ENCODE measurements at places on chromosomes 12 and 14. TPM values are rescaled to one million over a fixed set of nuclear protein-coding genes. Genes with fewer than 3 reads are reported as not detected.

DNA sequence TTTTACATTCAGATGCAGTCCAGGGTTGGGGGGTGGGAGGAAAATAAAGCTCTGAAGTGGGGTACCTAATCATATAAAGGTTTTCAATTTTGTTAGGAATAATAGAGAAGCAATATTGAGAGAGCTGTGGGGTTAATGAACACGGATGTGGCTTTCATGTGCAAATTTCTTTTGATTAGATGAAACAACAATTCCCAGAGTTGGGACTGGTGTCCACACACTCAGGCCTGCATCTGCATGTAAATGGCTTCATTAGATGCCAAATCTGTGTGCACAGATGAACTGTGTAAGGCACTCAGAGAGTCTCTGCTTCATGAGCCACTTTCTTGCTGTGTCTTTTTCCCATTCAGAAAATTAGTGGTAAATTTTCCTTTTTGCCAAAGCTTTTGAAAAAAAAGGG lies 377.1 kb upstream of the NOVA1 start:
- DNase-seq = no peak

DNA sequence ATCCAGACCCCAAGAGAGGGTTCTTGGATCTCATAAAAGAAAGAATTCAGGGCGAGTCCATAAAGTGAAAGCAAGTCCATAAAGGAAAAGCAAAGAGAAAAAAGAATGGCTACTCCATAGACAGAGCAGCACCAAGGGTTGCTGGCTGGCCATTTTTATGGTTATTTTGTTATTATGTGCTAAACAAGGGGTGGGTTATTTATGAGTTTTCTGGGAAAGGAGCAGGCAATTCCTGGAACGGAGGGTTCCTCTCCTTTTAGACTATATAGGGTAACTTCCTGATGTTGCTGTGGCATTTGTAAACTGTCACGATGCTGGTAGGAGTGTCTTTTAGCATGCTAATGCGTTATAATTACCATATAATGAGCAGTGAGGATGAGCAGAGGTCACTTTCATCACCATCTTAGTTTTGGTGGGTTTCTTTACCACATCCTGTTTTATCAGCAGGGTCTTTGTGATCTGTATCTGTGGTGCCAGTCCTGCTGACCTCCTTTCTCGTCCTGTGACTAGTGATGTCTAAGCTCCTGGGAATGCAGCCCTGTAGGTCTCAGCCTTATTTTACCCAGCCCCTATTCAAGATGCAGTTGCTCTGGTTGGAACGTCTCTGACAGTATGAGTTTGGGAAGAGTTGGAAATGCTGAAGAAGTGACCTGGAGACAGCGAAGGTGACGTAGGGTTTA lies 100.5 kb downstream of the ZNF664 start:
- no peak for DNase-seq

DNA sequence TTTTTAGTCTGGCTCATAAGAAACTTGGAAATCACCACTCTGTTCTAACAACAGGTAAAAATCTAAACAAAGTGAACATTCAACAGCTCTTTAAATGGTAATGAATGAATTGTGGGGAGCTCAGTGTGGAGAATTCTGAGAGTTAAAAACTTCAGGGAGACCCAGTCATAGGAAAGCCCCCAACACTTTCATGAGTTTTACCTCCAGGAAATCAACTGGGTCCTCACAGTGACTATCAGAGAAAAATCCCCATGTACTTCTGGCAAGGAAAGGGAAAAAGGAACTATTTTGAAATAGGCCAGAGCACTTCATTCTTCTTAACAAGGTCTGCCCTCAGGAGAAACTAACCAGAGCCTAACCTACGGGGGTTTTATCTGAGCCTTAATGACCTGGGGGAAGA lies 134.7 kb downstream of the CMAS start:
- no peak for DNase-seq

GRCh38 chr12:59874781-59875180 lies 279.0 kb downstream of the SLC16A7 start:
- DNase-seq = no peak

GRCh38 chr14:51929166-51929565 lies 60.2 kb upstream of the RTRAF start:
- no peak for DNase-seq

The LYZ gene
- 0.30 TPM for total RNA-seq

The HCFC2 gene
- total RNA-seq = 6.9 TPM

Measured in activated naive CD4-positive, alpha-beta T cell treated with anti-CD3 and anti-CD28 coated beads, Interleukin-2, amount 50 U/mL, for 72 hours (primary cell).